ENCODE measurements at places on chromosomes 4 and X.

DNA sequence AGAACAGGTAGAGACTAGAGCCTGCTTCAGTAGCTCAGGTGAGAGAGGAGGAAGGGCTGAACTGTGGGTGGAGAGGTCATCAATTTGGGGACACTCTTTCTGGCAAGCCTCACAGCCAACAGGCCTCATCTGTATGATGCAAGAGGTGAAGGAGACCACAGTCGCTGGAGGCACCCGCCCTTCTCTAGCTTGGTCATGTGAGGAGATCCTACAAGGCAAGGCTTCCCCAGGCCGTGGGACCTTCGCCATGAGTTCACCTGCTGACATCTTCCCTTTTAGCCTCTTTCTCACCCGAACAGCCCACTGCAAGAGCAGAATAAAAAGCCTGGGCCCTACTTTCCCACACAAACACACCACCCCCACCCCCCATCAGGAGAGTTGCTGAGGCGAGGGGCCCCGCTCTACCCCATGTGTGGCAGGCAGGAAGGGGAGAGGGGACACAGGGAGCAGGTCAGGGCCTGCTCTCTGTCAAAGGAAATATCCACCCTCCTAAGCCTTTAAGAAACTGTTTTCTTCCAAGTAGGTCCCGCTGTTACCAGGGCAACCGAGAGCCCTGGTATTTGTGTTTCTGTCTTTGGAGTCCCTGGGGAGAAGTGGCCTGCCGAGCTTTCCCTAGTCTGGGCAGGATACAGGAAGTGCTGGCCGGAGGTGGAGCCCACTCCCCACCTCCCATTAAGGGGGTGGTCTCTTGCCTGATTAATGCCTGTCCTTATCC is 8.1 kb downstream of the RTL5 start:
- DNase-seq: no peak

DNA sequence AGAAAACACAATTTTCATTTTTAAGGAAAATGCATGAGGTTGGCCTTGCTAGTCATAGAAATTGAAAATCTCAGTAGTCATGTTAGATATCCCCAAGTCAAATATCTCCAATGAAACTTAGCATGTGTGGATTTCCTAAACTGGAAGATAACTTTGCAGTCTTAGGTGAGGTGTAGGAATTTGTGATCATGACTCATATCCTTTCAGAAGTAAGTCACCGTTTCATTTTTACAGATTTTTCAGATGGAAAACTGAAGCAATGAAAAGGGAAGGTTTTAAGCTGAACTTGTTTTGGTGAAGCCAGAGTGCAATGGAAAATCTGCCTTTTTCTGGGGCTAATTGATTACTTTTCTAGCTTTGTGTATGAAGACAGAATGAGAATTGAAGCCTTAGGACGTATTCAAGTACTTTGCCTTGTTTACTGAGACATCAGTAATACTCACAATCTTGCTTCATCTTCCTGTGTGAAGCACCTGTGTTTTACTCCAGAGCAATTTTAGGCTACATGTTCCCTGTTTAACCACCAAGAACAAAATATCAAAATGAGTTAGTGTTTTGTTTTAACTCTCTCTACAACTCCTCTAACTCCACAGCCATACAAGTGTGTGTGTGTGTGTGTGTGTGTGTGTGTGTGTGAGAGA is 1662.8 kb upstream of the ADGRL3 start:
- DNase-seq: no peak

DNA sequence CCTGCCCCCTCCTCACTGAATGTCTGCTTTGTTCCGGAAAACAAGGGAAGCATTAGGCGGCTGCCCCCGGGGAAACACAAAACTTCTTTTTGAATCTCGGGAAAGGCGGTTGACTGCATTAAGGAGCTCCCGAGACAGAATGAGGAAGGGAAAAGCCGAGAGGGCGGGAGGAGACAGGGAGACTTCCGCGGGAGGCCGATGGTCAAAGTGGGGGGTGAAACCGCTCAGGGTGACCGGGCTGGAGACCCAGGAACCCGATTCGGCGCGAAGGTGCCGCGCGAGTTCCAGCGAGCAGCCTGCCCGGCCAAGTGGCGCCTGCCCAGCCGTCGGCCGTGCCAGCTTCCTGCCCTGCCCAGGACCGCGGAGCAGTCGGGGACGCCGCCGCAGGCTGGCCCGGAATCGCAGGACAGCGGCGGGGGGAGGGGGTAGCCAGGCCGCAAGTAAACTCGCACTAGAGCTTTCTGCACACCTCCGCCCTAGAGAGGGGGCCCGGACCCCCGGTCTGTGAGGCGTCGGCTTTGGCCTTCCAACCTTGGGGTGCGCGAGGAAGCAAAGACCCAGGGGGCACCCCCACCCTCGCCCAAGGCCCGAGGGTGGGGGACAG is 55.1 kb upstream of the BCOR start:
- no peak for DNase-seq

DNA sequence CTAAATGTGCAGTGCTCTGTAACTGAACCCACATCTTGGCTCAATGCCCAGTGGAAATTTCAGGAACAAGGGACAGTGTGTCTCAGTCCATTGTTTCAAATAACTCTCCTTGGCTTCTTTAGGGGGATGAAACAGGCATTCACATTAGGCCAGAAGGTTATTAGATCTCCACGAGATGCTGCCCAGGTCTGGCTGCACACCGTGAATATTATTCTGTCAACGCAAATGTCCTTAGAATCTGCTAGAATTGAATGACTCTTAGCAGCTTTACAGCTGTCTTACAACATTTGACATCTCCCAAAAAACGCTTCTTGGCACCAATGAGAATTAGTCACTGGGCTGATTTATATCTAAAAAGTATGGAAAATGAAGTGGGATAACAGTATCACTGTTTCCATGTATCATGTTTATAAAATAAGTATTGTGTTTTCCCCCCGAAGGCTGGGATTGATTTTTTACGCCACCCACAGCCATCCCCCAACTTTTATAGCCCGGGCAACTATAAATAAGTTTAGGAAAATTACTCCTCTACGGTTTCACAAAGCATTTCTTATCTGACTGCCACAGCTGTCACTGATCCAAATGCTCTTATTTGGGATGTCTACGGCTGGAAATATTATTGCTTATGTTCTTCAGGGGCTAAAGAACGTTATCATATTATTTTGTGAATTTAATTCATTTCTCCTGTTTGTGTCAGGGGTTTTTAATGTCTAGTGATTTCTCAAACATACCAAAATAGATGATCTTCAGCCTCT is 559.7 kb upstream of the FAT1 start:
- no peak for DNase-seq

DNA sequence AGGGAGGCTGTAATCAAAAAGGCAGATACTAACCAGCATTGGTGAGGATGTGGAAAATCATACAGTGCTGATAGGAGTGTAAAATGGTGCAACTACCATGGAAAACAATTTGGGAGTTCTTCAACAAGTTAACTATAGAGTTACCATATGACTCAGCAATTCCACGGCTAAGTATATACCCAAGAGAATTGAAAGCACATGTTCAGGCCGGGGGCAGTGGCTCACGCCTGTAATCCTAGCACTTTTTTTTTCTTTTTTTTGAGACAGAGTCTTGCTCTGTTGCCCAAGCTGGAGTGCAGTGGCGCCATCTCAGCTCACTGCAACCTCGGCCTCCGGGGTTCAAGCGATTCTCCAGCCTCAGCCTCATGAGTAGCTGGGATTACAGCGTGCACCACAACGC is 15.0 kb upstream of the CD99L2 start:
- DNase-seq: no peak

All from stimulated activated CD4-positive, alpha-beta T cell treated with anti-CD3 and anti-CD28 coated beads, Interleukin-1b, Interleukin-23, amount 100 ng/mL, for 1 hour (primary cell).